Brain microvascular endothelial cell (primary cell): ENCODE measurements at places on chromosomes 5 and 9.
A peak's percentile ranks its signal among the peaks of the same experiment; 100 is the strongest.

- no peak for DNase-seq
Measured at GRCh38 chr5:53671447-53671846, 111.0 kb downstream of the NDUFS4 start.

DNA sequence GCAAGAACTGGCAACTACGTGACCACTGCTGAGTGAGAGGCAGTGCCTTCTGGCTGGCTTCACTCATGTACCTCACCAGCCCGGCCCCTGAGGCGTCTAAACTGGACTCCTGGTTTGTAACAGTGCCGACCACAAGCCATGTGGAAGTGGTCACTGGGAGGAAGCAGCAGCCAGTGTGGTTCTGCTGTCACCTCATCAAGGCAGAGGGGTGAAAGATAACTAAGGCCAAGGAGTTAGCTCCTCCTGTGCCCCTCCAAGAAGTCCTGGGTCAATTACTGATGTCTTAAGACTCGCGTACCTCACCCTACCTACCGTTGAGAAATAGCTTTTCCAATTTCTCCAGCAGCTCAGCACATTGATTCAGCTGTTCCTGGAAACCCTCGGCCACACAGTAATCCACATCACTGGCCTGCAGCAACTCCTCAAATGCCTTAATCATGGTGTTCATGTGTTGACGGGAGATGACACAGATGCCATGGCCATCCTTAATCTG lies 142.9 kb downstream of the CDK5RAP2 start:
- DNase-seq = no peak

DNA sequence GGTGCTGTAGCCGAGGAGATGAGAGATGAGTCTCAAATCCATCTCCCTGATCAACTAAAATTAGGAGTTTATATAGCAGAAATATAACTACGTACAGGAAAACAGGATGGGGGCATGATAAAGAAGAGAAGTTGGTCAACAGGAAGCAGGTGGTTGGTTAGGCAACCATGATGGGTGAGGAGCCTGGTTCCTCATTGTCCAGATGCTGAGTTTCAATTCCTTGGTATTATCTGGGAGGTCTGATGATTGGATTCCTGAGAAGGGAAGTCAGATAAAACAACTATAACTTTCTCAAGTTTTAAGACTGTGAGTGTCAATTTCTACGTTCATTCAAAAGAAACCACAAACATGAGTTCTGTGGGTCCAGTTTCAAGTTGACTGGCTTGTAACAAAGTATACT lies 323.9 kb downstream of the MTRR start:
- no peak for DNase-seq

- DNase-seq = no peak
Measured at GRCh38 chr5:12959713-12960112, 984.8 kb downstream of the DNAH5 start.

- no peak for DNase-seq
Measured at GRCh38 chr9:123684393-123685149, 245.4 kb downstream of the DENND1A start.

GRCh38 chr9:33517373-33517772 lies 6.7 kb upstream of the ANKRD18B start:
- DNase-seq = peak; percentile 43

GRCh38 chr5:32021771-32022170 lies 152.3 kb downstream of the GOLPH3 start:
- no peak for DNase-seq

DNA sequence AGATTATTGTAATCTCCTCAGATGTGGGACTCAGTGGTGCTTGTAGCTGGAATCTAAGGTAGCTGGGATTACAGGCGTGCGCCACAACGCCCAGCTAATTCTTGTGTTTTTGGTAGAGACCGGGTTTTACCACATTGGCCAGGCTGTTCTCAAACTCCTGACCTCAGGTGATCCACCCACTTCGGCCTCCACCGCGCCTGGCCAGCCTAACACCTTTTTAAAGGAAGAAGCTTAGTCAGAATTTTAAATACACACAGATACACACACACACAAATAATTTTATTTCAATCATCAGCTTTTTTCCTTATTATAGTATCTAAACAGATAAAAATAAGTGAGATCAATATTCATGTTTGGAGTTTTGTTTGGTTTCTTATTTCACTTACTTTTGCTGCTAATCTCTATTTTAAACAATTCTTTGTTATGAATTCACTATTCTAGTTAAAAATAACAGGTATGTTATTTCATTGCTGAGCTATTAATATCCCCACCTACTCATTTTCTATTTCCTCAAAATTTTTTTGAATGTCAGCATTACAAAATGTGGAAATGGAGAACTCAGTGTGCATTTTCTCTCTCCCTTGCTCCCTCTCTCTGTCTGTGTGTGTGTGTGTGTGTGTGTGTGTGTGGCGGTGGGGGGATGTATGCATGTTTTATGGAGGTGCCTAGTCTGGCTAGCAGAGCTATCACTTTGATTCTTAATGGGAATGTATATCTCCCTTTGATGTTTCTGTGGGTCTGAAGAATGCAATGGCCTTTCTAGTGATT lies 960.6 kb upstream of the DMAC1 start:
- DNase-seq = no peak

- peak; percentile 79 for DNase-seq
Measured at GRCh38 chr9:80995759-80996158, 693.6 kb downstream of the TLE1 start.

DNA sequence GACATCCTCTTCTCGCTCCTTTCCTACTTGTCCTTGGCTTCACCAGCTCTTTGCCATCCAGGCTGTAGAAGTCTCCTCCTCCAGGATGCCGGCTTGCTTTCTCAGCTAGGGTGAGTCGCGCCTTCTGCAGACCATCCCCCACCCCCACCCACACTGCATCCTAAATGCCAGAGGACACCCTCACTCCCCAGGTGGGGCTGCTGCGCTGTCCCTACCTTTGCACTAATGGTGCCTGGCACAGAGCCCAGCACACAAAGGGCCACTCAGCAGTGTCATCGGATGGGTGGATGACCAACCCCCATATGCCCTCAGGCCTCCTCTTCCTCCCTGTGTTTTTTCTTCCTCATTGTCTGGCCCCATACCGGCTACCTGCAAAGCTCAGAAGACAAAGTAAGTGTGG lies 14.8 kb downstream of the IL9 start:
- no peak for DNase-seq

DNA sequence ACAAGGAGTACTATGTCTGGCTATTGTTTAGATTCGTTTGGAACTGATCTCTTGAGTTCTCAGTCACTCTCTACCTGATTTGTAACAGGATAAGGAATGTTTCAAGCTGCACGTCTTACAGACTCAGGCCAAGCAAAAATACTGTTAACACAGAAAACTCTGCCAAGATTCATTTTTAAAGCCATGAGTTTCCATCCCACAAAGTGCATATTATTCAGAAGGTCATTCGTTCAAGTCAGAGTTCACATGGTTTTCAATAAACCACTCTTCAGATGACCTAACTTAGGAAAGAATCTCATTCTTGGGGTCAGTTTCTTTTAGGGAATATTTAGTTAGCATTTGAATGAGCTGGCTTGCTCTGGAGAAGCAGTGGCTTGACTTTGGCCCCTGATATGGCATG lies 49.3 kb downstream of the F2R start:
- DNase-seq = peak; percentile 45

- DNase-seq = no peak
Measured at GRCh38 chr5:1594357-1595106, 70.8 kb upstream of the LPCAT1 start.

DNA sequence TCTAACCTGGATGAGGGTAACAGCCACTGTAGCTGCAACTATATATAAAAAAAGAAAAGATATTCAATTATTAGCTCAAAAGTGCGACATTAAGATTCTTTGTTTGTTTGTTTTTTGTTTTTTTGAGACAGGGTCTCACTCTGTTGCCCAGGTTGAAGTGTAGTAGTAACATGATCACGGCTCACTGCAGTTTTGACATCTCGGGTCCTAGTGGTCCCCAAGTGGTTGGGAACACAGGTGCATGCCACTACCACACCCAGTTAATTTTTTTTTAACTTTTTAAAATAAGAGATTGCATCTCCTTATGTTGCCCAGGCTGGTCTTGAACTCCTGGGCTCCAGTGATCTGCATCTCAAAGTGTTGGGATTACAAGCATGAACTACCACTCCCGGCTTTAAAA lies 61.8 kb downstream of the MEF2C start:
- no peak for DNase-seq

DNA sequence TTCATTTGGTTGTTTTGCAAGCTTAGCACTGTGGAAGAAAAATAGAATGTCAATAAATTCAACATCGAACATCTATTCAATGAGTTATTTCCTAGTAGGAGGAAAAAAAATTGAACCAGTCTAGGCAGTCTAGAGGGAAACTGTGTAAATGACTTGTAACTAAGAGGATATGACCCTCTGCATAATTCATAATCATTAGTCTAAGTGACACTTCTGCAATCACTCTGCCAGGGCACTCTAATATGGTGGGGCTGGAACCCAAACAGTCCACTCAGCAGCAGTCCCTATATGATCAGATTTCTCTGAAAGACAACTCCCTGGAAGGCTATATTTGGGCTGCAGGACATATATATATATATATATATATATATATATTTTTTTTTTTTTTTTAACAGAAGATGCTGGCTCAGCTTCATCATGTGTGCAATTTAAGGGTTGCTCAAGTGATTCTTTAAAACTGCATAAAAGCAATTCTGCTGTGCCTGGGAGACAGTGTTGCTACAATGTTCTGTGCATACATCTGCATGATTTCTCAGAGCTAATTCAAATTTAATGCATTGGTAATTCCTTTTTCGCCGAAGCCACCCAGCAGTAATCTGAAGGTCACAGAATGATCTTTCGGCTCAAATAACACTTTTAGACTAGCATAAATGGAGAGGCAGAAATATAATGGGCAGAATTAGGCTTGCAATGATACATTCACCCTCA lies 482.1 kb upstream of the ZNF608 start:
- DNase-seq = no peak

GRCh38 chr5:175656966-175657365 lies 905 bp upstream of the HRH2 start:
- no peak for DNase-seq

GRCh38 chr5:126462239-126463014 lies 39.2 kb downstream of the GRAMD2B start:
- no peak for DNase-seq

DNA sequence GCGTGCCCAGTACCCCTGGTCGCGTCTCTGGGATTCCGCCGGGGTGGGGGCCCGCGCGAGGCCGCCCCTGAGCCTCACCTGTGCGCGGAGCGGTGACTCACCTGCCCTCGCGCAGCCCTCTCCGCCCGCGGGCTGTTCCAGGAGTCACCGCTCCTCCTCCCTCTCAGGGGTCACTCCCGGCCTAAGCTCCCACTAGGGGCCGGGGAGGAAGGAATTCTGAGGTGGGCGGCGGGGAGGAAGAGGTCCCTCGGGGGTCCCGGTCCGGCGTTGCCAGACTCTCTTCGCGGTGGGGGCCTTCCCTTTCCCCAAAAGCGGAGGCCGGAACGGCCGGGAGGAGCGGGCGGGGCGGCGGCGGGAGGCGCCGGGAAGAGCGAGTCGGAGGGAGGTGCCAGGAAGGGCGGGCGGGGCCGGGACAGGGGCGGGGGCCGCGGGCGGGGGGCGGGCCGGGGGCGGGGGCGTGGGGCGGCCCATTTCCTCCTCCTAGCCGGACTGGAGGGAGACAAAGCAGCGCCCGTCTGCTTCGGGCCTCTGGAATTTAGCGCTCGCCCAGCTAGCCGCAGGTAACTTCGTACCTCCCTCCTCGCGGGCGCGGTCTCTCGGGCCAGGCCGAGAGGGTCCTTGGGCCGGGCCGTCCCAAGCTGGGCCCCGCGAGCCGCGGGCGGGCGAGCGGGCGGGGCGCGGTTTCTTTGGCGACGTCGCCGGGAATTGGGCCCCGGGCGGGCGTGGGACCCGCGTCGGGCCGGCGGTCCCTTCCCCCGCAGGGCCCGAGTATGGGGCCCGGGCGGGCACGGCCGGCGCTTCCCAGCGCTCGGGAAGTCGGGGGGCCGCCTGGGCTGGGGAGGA lies at the start of gene CTNNA1:
CTNNA1 (plus strand) TSS at position 475 of the 843 bp plus-strand sequence. CDS start 28,500 bp downstream, outside the sequence.
- peak; percentile 35 for DNase-seq

GRCh38 chr5:172293054-172293744 lies 9.6 kb upstream of the UBTD2 start:
- peak; percentile 64 for DNase-seq

- no peak for DNase-seq
Measured at GRCh38 chr5:76427206-76428140, 24.4 kb downstream of the IQGAP2 start.

- DNase-seq = peak; percentile 69
Measured at GRCh38 chr5:10556289-10556807, 7.5 kb upstream of the ANKRD33B start.

GRCh38 chr9:92176800-92177185 lies 61.6 kb upstream of the SPTLC1 start:
- DNase-seq = no peak

DNA sequence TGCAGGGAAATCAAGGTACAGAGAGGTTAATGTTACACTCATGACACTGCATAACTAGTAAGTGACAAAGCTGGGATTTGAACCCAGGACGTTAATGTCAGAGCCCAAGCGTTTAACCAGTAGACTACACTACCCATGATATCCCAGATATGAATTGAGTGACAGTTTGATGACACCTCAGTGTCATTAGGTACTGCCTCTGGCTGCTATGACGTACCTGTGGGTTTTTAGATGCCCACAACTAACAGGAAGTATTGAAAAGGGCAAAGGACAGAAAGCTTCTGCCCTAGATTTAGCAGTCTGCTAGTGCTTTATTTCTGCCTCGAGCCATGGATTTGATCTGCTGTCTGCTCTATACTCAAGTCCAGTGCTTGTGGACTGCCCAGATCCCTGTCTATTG lies 56.2 kb downstream of the GLRA1 start:
- no peak for DNase-seq

GRCh38 chr9:86766912-86767311 lies 180.4 kb downstream of the GAS1 start:
- DNase-seq = peak; percentile 69

DNA sequence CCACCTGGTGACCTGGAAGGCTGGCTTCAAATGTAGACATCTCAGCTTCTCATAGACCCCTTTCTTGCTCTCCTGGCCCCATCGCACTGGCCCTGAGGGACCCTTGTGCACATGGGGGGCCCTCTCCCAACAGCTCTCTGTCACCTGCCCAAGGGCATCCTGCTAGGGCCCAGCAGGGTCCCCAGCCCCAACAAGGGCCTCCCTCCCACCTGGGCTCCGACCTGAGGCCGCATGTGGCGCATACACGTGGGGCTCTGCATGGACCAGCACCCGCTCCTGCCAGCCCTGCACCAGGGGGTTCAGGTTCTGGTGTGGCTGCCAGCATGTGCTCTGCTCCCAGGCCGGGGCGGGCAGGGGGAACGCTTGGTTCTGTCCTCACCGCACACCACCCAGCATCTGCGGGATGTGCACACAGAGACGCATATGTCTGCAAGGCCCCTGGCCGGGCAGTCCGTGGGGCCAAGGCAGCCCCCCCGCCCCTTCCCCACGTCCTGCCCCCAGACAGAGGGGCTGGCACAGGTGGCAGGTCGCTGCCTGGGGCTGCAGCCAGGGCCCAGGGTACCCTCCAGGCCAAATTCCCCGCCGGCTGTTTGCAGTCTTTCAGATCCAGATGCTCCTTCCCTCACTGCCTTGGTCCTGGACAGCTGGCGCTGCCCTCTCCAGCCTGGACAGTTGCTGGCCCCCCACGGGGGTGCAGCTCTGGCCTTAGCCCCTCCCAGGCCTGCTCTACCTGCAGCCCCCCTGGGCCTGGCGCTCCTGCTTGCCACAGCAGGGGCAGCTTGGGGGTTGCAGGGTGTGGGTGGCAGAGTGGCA lies 17.9 kb upstream of the NRARP start:
- DNase-seq = no peak
